ENCODE measurements at places on chromosomes 7 and 10. TPM values are rescaled to one million over a fixed set of nuclear protein-coding genes. Genes with fewer than 3 reads are reported as not detected.

Gene CCL24
- not detected for total RNA-seq

Gene AQP1
- total RNA-seq = 2.7 TPM

Gene GALNT17
- total RNA-seq = 0.38 TPM

Gene OR2A5
- not detected for total RNA-seq

Gene STEAP1
- total RNA-seq = 1.0 TPM

Gene FAM171A1
- 113 TPM for total RNA-seq

Gene HOXA3
- 0.13 TPM for total RNA-seq

Gene ACSL5
- 0.64 TPM for total RNA-seq

Gene HABP2
- total RNA-seq = not detected

Gene CPED1
- total RNA-seq = 1.8 TPM

Gene SLC16A12
- total RNA-seq = 0.21 TPM

Gene PCBD1
- total RNA-seq = 23.9 TPM

DNA sequence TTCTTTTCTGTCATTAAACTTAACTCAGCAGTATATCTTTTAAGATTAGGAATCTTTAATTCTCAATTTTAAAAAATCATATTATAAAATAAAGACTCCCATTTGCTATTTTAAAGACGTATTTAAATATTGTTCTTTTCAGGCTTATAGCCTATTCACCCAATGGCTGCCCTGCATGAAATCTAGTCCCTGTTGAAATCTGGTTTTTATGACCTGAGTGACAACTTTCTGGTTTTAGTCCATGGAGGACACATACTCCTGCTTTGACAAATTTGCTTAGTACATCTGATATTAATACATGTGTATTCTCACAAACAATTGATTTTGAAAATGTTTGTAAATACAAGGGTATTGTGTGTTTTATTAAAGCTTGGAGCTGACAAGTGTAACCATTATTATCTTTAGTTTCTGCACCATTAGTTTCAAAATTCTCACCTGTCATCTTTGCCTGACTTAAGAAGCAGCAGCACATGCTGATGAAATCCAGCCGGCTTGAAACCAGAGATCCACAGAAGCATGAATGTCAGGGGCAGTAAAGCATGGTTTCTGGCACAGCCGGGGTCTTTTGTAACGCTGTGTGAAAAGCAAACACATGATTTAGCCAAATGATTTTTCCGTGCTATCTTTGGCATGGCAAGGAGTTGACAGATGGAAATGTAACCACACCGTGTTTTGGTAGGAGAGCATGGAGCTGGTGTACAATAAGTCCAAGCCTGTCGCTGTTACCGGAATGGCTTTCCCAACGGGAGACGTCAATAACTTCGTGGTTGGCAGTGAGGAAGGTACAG, 262.8 kb downstream of the DYNC1I1 start:
- DNase-seq = no peak

DNA sequence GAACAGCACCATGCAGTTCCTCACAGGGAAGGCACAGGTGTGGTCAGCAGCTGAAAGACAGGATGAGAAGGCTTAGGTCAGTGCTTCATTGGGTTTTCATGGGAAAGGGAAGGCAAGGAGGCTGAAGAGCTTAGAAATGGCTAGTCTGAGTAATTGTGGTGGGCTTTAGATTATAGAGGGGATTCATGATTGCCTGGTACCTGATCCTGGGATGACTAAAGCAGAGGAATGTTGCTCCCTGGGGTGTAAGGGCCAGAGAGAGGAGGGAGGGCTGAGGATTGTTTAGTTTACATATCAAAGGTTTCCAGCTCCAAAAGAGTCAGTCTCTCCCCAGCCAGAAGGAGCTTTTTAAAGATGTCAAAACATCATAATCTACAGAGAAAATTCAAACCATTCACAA, 396.3 kb upstream of the POM121L12 start:
- no peak for DNase-seq

DNA sequence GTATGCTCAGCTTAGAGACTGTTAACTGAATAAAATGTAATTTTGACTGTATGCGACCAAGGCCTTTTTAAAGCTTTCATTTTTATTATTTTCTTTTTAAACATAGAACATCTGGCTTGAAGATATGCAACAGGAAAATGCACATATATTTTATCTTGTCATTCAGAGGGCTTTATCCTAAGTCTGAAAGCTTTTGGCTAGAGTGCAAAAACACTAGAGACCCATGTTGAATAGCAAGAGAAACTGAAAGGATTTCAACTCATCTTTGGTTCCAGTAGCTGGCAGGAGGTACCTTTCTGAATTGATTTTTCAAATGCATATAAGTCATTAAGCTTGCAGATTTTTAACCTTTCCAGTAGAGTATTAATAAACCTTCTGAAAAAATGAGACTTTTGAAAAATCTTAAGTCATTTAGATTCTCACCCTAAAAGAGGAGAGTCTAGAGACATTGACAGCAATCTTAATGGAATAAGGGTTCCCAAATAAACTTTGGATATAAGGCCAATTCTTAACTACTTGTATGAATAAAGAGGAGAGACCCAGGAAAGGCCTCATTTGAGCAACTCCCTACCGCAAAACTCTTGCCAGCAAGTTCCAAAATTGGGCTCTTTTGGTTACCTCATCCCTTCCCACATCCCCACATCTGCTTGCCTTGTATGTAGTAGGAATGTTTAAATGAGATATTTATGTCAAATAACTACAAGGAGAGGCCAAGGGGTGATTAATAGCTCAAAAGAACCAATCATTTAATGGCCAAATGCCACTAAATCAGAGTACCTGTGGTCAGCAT, 454.4 kb downstream of the HTR7 start:
- DNase-seq = no peak

DNA sequence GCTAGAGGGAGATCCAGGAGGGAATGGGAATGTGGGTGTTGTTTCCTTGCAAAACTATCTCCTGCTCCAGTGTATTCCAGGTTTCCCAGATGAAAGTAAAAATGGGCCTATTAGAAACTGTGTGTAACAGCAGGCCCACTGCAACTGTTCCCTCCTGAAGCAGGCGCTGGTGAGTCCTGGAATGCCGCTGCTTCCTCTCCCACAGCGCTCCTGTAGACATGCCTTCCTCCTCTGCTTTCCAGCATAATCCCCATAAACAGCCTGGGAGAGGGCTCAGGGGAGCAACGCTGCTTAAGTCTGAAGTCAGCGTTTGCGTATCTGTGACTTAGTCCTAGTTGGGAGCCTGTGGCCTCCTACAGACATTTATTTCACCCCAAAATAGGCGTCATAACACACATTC, 551.0 kb upstream of the FOXK1 start:
- DNase-seq = peak; percentile 20

DNA sequence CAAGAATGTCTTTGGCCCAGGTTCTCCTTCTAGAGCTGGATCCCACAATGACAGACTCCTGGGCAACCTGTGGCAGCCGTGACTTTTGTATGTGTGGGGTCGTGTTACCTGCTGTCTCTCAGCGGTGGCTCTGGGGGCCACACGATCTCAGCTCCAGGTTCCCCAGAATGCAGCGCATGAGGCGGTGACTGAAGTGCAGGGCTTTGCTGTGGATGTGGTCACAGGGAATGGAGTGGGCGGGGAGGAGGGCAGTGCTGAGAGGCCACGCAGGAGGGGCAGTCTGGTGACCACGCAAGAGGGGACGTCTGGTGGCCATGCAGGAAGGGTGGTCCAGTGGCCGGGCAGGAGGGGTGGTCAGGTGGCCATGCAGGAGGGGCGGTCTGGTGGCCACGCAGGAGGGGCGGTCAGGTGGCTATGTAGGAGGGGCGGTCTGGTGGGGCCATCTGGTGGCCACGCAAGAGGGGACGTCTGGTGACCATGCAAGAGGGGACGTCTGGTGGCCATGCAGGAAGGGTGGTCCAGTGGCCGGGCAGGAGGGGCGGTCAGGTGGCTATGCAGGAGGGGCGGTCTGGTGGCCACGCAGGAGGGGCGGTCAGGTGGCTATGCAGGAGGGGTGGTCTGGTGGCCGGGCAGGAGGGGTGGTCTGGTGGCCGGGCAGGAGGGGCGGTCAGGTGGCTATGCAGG, 112.7 kb downstream of the ACTR3B start:
- no peak for DNase-seq

- no peak for DNase-seq
Observed at GRCh38 chr10:124748953-124749645, 4.9 kb upstream of the FAM53B start.

DNA sequence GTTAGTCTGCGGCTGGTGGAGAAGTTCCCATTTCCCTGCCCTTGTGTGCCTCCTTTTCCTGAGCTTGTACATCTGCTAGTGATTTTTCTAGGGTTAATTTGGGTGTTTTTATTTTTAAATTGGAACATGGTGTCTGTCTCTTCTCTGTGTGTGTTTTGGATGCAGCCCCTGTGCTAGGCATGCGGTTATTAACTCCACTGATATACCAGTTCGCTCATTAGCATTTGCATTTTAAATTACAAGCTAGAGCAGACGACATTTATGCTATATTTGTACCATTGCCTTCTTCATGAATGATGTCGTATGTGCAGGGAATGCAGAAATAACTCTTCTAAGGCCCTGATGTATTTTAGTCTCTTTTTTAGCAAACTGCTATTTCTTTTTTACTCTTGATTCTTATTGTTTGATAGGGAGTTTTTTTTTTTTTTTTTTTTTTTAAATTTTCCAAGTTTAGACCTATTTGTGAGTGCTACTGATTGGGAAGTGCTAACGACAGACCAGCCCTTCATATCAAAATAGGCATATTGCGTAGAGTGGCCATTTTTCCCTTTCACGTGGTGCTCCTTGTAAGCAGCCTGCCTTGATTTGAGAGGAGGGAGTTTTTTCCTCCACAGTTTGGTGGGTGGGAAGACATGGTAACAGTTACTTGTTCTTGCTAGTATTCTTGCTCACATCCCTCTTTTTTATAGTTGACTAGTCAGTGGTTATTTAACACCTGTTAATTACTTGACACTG, 89.6 kb downstream of the LRRC4 start:
- DNase-seq = no peak

DNA sequence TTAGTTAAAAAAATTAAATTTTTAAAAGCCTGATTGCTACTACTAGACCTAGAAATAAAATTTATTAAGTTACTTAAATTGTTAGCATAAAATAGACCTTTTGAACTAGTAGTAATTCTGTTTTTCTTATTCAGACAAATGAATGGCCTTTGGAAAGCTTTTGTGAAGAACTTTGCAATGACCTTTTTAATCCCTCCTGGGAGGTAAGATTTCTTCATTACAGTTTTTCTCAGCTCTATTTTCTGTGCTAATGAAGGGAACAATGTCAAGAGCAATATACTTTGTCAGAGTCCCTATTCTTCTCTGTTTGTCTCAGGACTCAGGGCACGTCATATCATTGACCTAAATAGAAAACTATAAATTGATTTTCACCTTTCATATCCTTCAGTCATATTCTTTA, 33.5 kb downstream of the BTAF1 start:
- no peak for DNase-seq

DNA sequence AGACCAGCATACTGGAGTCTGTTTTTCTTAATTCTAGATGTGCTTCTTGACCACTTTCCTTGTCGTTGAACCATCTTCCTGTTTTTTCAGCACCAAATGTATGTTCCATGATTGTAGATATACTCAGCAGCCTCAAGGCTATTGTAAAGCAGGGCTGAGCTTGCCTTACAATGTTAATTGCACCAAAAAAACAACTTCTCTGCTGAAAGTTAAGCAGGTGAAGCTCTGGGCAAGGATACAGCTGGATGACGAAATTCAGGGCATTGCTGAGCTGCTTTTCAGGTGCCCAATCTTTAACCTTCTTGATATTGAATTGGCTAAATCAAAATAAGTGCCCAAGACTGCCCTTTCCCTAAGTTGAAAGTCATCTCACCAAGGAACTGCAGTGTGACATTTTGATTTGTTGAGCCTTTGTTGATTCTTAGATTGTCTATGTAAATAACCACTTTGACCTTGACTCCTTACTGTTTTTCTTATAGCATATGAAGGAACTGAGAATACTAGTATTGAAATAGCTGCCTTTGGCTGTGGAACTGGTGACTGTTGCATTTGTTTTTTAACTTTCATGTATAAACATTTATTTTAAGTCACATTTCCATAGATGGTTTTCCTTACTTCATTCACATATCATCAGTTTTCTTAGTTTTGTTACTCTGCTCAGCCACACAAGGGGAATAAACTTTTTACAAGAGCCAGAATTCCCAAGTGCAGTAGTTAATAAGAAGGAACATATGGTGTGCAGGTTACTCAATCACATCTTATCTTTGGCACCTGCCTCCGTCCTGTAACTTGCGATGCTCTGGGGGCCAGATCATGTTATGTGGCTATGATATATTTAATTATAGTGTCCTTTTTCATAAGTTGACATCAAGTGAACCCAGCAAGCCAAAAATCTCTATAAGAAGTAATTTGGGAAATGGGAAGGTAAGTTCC, 3.1 kb downstream of the AHCYL2 start:
- no peak for DNase-seq

DNA sequence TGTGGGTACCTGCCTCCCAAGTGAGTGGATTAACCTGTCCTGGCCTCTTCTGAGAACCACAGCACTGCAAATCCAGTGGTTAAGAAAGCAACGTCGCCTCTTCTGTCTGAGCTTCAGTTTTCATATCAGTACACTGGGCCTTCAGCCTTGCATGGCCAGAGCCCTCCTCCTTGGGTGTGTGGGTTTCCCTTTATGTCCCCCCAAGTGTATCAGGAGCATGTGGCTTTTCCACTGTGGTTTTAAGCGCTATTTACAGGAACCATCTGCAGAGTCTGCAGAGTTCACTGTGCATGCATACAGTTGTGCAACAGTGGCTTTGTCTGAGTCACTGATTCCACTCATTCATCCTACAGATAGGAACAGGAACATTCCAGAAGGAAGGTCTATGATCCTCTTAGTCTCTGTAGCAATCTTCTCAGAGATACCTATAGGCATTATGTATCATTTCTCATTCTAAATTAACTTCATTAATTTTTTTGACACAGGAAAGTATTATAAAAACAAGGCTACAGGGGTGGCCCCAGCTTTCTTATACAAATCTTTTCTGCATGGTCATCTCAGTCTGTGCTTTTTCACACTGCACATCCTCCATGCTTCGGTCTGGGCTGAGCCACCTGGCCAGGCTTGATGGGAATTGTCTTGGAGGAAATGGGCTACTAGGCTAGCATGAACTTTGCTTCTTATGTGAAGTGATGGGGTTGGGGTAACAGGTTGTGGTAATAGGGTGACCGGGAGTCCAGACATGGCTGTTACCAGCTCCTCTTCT, 17.1 kb downstream of the MBL2 start:
- DNase-seq = no peak

DNA sequence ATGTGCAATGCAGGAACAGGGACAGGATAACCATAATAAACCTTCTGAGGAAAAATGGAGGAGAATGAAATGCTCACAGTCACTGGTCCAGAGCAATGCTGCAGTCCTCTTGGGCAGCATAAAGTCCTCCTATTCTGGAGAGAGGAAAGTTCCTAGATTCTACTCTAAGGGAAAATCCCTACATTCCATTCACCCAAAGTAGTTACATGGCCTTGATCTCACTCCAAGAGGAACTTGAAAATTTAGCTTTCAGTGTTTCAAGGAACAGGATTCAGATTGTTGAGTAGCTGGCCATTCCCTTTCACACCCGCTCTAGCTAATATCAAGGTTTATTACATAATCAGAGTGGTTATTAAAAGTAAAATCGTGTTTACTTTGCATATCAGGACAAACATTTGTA, 168.3 kb downstream of the CHRM2 start:
- DNase-seq = no peak

Measured in endothelial cell (in vitro differentiated cells).